GM03348 (cell line): ENCODE measurements at places on chromosomes 2 and 18.

GRCh38 chr2:49296107-49296867 is 142.0 kb upstream of the FSHR start:
- DNase-seq = no peak

- no peak for DNase-seq
These were observed 267.0 kb downstream of the CCDC85A start for GRCh38 chr2:56450772-56451171.

DNA sequence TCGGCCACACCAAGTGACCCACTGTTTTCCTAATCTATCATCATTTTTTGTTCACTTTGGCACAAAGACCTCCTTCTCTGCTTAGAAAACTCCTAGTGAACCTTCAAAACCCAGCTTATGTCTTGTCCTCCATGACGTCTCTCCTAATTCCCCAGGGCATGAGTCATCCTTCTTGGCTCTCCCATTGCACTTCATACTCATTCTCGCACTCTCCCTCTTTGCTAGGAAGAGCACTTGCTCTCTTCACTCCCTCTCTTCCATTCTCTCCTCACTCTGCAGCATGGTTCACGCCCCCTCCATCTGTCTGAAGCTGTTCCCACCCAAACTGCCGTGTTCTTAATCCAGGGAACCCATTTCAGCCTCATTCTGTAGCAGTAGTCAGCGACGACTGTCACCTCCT is 103.9 kb downstream of the MRO start:
- DNase-seq = no peak

- DNase-seq = no peak
These were observed 67.6 kb downstream of the SCN1A start for GRCh38 chr2:166060191-166060590.

GRCh38 chr2:32894119-32894728 is 52.5 kb upstream of the LTBP1 start:
- DNase-seq = no peak

DNA sequence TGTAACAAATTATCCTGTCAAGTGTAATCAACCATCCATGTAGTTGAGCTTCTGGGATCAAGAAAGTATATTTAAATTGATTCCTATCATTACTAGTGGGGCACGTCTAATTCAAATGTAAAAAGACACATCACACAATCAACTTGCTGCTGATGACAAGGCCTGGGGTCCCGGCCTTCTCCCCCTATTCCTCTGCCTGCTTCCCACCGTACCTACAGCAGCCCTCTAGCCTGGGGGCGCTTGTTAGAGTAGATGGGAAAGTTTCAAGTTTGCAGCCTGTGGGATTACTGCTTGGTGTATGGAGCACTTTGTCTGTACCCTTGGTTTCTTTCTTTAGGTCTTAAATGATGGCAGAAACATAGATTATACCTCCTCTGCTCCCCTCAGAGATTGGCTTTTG is 333.3 kb upstream of the KYNU start:
- DNase-seq = no peak

GRCh38 chr2:39252888-39253518 is 9.2 kb upstream of the CDKL4 start:
- DNase-seq = no peak

DNA sequence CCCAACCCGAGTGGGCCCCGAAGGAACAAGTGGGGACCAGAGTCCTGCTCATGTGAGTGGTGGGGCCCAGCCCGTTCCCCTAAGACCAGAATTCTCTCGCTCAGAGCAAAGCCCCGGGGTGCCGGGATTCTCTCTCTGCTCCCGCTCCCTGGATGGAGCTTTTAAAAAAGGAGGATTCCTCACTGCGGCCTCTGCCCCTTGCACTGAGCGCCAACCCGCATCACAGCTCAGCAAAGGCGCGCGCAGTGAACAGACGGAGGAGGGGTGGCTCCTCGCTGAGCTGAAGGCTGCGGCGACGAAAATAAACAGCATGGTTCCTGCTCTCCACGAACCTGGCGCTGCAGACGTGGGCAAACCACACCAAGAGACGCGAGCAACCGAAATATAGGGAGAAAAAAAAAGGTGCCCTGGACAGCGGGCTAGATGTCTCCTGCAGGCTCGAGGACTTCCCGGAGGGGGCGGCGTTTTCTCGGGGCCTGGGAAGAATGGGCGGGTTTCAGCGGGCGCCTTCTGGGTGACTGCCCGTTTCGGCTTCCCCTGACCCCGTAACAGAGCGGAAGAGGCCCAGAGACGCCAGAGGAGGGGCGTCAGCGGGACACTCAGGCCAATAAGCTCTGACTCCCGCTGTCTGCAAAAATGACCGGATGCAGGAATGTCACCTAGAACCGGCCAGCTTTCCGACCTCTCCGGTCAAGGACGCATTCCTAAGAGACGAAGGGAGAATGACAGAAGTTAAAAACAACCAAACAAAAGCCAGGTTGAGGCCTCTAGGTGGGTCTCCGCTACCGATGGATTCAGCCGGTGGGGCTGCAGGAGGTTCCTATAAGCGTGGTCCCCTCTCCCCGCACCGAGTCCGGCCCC is 819 bp upstream of the KLF11 start:
- peak; percentile 74 for DNase-seq
